NCI-H69 (cell line): ENCODE measurements at places on chromosomes 3 and 15.

GRCh38 chr15:48996276-48996675, 32.6 kb upstream of the SHC4 start:
- DNase-seq = no peak

GRCh38 chr15:79054350-79054749, 36.2 kb downstream of the RASGRF1 start:
- no peak for DNase-seq

- peak; percentile 78 for DNase-seq
Observed at GRCh38 chr3:52866427-52866826, 30.9 kb downstream of the STIMATE start.

DNA sequence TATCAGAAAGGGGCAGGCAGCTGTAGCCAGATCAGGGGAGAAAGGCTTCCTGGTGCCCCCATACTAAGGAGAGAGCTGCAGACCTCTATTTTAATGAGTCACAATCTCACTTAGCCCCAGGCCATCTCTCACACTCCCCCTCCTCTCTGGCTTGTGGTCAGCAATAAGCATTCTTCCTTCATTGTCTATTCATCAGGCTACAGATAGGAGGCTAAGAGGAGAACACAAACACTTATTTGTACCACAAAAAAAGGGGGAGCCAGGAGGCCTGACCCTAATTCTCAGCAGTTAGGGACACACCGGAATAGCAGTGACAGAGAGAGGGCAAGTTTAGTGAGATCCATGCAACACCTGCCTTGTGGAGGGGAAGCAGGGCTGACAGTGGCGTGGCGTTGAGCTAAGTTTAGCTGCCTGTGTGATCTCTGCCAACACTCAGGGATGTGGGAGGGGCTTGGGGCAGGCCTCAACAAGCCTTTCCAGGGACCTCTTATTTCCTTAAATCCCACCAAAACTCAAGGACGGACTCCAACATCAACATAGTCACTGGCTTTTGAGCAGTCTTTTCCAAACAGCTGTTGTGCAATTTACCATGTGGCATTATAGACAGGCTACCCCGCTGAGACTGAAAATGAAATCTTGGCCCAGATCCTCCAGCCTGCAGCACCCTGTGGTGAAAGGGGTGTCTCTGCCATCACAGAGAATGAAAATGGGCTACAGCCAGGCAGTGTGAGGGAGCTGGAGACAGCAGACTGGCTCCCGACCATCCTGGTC, 191.9 kb upstream of the TSC22D2 start:
- DNase-seq = peak; percentile 97

DNA sequence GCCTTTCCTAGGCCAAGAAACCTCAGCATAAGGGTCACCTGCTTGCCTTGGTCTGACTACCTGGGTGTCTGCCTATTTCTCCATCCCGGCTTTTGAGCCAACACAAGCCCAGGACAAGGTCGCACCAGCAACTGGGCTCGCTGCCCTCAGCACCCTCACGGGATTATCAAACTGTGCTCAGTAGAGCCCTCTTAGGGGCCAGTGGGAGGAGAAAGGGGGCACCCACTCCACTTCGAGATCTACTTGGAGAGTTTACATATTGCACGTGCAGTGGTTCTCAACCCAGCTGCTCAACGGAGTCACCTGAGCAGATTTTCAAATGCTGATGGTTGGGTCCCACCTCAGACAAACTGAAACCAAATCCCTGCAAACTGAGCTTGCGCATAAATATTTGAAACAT, 31.1 kb downstream of the TSPAN3 start:
- no peak for DNase-seq
